Karpas-422 (cell line): ENCODE measurements at places on chromosomes 11 and 22.

GRCh38 chr11:28110108-28110820 lies 2.1 kb downstream of the METTL15 start:
- peak overlapping the region; percentile 97 for H3K4me3 ChIP-seq
- peaks cover 49% of the 10 kb centered on the region for H3K4me1 ChIP-seq

- no peaks in the 10 kb centered on the region for H3K36me3 ChIP-seq
- H3K4me1 ChIP-seq: no peaks in the 10 kb centered on the region
- H3K27me3 ChIP-seq: no peaks in the 10 kb centered on the region
- H3K4me3 ChIP-seq: no peak overlapping the region
- DNase-seq: no peak
- H3K27ac ChIP-seq: no peak overlapping the region
These were observed 22.3 kb upstream of the TESMIN start for GRCh38 chr11:68773521-68774193.

GRCh38 chr11:45146072-45147016 lies at the start of gene PRDM11:
PRDM11 (plus strand) TSS chr11:45146639; CDS start chr11:45181767, 35,128 bp downstream.
- H3K4me3 ChIP-seq: peak within 1 kb of the TSS; percentile 80
- H3K36me3 ChIP-seq: no peaks in the 10 kb centered on the region
- peak; percentile 86 for DNase-seq
- peaks cover 16% of the 10 kb centered on the region for H3K4me1 ChIP-seq
- H3K27ac ChIP-seq: peak within 1 kb of the TSS; percentile 64

DNA sequence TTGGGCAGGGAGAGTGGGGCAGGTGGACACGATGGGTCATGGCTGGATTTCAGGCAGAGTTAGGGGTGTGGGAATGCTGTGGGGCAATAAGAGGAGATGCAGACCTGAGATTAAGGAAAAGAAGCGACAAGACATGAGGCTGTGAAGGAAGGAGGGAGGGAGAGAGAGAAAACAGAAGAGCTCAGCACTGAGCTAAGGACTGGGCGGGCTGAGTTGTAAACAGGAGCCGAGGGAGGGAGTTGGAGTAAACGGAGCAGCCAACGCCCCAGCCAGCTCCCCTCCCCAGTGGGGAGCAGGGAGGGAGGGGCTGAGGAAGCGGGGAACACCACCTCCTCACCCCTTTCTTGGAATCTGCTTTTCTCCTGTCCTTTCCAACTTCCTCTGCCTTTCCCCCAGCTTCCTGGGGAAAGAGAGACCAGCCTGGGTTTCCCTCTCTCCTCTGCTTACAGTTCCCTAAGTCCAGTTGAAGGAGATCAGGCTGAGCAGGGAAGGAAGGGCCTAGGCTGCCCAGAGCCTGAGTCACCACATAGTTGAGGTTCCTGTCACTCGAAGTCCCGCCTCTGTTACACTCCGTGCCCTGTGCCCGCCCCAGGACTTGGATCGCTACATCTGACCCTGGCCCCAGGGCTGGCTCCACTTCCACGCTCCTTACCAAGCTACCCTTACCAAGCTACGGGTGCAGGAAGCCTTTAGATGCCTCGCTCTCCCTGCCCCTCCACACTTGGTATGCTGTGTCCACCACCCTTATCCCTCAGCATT lies 6.7 kb upstream of the AHNAK start:
- DNase-seq: no peak
- H3K27ac ChIP-seq: no peak overlapping the region
- H3K4me1 ChIP-seq: peaks cover 47% of the 10 kb centered on the region
- H3K4me3 ChIP-seq: no peak overlapping the region
- H3K36me3 ChIP-seq: peaks cover 1% of the 10 kb centered on the region; the same call in 1 of the 2 replicates

- H3K27me3 ChIP-seq: no peaks in the 10 kb centered on the region
- no peak overlapping the region for H3K4me3 ChIP-seq
- no peaks in the 10 kb centered on the region for H3K4me1 ChIP-seq
- no peaks in the 10 kb centered on the region for H3K36me3 ChIP-seq
- no peak for DNase-seq
These were observed 295.3 kb upstream of the CNTN5 start for GRCh38 chr11:98725471-98725870.

- no peaks in the 10 kb centered on the region for H3K27me3 ChIP-seq
- no peak overlapping the region for H3K27ac ChIP-seq
- H3K4me1 ChIP-seq: no peaks in the 10 kb centered on the region
- H3K36me3 ChIP-seq: no peaks in the 10 kb centered on the region
- no peak for DNase-seq
These were observed 42.0 kb downstream of the FEZ1 start for GRCh38 chr11:125454047-125454446.

DNA sequence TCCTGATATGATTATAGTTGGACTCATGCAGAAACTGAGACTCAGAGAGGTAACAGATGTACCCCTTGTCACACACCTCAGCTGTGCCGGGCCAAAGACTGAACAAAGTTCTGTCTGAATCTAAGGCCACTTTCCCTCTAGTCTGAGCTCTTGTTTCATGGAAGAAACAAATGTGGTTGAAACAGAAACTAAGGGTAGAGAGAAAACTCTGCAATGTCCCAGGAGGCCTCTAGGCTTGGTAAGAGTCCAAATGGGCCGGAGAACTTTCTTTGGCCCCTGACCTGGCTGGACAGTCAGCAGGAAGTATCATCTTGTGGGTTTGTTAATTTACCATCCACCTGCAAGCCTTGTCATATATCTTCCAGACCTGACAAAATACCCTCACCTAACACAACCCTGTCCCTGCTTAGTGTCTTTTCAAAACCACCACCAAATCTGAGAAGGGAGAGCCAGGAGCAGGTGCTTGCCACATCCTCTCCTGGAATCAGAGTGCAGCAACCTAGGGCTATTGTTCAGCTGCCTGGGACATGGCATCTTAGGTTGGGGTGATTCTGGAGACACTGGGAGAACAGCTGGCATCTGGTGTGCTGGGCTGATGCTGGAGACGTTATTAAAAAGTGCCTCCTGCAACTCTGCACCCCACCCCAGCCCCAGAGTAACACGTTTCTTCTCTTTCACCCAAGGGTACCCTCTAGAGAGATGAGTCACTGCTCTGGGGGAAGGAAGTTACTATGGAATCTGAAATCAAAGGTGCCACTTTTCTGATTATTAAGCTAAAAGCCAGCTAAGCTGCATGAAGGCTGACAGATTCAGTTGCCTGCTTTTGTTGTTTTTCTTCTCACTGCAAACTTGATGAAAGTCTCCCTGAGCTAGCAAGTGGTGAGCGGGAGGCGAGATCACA lies 126.3 kb upstream of the TIMP3 start:
- H3K4me1 ChIP-seq: no peaks in the 10 kb centered on the region
- no peaks in the 10 kb centered on the region for H3K27me3 ChIP-seq
- DNase-seq: no peak

DNA sequence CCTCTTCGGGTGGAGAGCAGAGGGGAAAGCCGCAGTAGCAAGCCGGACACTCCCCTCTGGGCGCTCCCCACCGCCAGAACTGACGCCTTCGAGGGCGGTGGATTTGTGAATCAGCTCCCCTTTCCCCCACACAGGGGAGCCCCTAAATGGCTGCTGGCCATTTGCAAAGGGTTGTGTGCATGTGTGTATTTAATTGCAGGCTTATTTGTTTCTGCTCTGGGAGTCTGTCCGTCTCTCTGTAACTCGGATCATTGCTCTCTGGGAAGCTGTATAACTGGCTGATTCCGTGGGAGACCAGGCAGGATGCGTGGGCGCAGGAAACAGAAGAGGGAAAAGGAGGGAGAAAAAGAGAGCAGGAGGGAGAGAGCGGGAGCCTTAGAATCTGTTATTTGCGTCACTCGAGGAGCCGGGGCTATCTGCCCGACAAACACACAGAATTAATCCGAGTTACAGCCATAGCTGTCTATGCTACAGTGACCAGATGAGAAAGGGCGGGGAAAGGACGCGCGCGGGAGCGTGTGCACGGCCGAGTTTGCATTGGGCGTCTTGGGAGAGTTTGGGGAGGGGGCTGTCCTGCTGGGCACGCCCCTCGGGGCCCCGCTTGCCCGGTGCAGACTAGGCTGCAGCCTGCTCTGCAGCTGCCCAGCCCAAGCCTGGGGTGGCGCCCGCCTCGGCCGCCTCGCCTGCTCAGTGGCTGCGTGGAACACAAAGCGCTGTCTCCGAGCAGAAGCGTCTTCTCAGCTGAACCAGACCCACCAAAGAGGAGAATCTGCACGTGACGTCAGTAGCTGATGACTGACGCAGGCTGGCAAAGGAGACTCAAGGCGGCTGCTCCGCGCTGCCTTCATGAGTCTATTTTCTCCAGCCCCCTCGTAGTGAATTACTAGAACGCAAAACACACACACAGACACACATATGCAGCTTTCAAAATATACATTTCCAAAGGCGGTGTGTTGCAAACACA lies 105.3 kb upstream of the HSD17B12 start:
- DNase-seq: no peak
- no peaks in the 10 kb centered on the region for H3K27me3 ChIP-seq
- H3K27ac ChIP-seq: no peak overlapping the region
- H3K4me1 ChIP-seq: peaks cover 27% of the 10 kb centered on the region
- no peaks in the 10 kb centered on the region for H3K36me3 ChIP-seq

- H3K4me3 ChIP-seq: no peak overlapping the region
- no peak overlapping the region for H3K27ac ChIP-seq
- H3K36me3 ChIP-seq: peaks cover 5% of the 10 kb centered on the region; the same call in 1 of the 2 replicates
- H3K4me1 ChIP-seq: no peaks in the 10 kb centered on the region
- DNase-seq: no peak
These were observed 16.9 kb downstream of the FADS2 start for GRCh38 chr11:61844909-61845565.

DNA sequence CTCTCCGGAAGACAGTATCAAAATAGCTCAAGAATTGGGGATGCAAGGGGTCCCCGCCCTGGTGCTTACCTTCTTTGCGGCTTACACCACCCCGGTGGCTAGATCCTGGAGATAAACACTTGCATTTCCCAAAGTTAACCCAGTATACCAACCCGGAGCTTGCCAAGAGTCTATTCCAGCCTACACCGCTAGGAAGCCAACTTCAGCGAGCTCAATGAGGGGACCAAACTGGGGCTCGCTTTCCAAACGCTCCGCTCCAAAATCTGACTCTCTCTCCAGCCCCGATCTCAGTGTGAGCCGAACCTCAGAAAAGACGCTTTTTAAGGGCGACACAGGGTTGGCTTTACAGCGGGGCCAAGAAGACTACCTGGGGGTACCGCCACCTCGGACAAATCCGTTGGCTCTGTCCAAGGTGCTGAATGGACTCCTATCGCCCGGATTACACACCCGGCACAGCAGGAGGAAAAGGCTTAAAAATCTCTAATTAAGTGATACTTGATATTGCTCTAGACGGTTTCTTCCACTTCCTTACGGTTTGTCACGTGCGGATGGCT lies 20.1 kb upstream of the BDNF start:
- H3K36me3 ChIP-seq: no peaks in the 10 kb centered on the region
- H3K27me3 ChIP-seq: no peaks in the 10 kb centered on the region
- H3K27ac ChIP-seq: no peak overlapping the region
- H3K4me1 ChIP-seq: no peaks in the 10 kb centered on the region
- no peak for DNase-seq

GRCh38 chr11:105158436-105158835 lies 18.9 kb upstream of the CARD18 start:
- no peak for DNase-seq
- no peak overlapping the region for H3K4me3 ChIP-seq
- H3K27me3 ChIP-seq: no peaks in the 10 kb centered on the region
- H3K27ac ChIP-seq: no peak overlapping the region
- H3K36me3 ChIP-seq: no peaks in the 10 kb centered on the region
